ENCODE measurements at places on chromosomes 11 and 22.

- DNase-seq, result no peak
Measured at GRCh38 chr11:94043241-94043640, 22.1 kb downstream of the HEPHL1 start.

DNA sequence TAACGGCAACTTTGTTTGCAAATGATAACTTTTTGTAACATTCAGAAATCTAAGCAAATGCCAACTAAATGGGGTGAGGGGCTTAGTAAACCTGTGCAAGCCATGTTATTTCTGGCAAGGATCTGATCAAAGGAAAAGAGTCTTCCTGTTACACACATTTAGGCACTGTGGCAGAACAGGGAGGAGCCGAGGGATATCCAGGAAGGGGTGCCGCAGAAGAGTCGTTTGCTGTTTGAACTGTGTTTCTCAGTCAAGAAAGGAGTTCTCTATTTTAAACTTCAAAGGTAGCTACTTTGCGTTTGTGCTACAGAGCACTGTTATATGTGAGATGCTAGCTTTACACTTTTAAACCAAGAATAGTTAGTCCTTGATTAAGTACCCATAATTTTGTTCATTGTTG is 175.5 kb downstream of the ETS1 start:
- no peak for DNase-seq

DNA sequence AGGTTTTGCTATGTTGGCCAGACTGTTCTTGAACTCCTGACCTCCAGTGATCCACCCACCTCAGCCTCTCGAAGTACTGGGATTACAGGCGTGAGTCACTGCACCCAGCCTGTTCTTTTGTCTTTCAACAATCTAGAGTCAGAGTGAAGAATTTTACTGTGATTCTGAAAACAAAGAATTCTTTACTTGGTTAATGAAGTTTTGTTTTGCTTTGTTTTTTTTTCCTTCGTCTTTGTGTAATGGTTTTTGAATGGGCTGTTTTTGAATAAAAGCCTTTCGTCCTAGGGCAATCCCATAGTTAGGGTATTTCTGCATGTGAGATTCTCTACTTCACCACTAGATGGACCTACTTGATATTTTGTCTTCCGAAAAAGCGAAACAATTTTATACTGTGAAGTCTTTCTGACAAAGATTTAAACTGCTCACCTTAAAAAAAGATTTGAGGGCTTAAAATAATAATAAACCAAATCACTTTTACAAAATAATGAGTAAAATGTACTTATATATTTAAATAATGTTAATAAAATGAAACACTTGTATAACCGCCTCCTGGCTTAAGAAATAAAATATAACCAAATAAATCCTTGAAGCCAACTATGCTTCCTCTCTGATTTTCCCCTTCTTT is 43.4 kb upstream of the SC5D start:
- DNase-seq, result peak; percentile 45

DNA sequence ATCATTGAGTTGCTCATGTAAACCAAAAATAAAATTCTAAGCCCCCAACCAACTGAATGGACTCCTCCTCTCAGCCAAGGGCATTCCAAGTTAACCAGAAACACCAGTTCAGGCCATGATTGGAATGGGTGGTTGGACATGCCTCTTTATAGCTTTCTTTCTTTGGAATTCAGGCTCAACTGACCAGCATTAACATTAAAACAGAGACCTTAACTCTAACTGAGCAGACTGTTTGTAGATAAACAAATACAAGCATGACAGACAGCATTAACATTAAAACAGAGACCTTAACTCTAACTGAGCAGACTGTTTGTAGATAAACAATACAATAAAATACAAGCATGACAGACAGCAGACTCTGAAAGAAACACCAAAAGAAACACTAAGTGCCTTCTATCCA is 278.2 kb downstream of the DLG2 start:
- no peak for DNase-seq

DNA sequence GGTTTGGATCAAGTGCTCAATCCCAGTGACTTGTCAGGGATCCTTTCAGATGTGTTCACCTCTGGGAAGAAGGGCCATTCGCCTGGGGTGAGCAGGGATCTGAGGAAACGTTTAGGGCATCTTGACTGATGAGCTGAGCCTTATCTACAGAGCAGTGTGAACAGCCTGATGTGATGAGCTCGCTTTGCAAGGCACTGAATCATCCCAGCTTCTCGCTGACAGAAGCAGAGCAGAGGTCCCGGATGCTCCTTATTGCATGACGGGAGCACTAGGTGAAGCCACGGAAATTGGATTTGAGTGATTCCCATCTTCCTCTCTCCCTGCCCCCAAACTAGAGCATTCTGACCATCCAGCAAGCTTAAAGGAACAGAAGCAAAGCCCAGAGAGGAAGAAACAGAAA is 46.5 kb downstream of the SEZ6L start:
- no peak for DNase-seq

- no peak for DNase-seq
Measured at GRCh38 chr11:12361682-12362081, 15.7 kb upstream of the PARVA start.

DNA sequence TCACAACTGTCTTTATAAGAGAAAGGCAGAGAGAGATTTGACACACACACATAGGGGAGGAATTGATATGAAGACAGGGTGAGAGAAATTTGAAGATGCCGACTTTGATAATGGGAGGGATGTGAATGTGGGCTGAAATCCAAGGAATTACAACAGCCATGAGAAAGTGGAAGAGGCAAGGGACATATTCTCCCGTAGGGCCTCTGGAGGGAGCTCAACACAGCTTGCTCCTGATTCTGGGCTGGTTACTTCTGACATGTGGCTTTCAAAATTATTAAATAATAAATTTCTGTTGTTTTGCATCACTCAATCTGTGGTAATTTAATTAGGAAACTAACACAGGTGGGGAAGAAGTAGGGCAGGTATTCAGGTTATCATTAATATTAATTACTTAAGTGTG is 282.9 kb downstream of the LUZP2 start:
- no peak for DNase-seq

- no peak for DNase-seq
Measured at GRCh38 chr22:43436868-43437267, 25.1 kb downstream of the MPPED1 start.

GRCh38 chr22:36391638-36392037 is 3.9 kb upstream of the MYH9 start:
- no peak for DNase-seq

DNA sequence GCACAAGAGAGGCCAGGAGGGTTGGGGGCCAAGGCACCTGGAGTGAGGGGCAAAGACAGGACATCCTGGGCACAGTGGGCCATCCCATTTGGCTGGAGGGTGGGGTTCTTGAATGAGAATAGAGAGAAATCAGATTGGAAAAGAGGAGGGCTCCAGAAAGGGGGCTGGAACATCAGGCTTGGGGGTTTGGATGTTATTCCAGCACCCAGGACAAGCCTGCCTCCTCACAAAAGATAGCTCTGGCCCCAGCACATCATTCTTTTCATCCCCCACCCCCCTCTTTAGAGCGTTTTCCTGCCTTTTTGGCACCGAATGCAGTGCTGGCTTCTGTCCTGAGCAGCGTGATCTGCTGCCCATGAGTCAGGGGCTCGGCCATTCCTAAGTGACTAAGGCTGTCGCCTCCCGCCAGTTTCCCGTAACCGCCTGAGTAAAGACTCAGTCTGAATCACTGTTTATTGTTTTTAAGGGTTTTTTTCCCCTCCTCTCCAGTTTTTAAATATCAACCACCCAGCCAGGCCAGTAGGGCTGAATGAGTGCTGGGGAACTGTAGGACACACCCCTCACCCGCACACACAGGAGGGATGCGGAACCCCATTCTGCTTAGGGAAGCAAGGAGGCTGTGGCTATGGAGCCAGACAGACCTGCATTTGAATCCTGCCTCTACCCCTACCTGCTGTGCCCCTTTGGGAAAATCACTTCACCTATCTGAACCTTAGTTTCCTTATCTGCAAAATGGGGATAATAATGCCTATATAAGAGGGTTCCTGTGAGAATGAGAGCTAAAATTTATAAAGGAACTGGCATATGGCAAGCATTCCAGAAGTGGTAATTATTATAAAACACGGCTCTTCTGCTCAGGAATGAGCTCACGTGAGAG is 32.4 kb upstream of the NAV2 start:
- DNase-seq, result no peak

- DNase-seq, result no peak
Measured at GRCh38 chr11:75160220-75160757, 9.4 kb downstream of the SLCO2B1 start.

GRCh38 chr11:44110231-44110679 is 14.8 kb downstream of the EXT2 start:
- peak; percentile 54 for DNase-seq

DNA sequence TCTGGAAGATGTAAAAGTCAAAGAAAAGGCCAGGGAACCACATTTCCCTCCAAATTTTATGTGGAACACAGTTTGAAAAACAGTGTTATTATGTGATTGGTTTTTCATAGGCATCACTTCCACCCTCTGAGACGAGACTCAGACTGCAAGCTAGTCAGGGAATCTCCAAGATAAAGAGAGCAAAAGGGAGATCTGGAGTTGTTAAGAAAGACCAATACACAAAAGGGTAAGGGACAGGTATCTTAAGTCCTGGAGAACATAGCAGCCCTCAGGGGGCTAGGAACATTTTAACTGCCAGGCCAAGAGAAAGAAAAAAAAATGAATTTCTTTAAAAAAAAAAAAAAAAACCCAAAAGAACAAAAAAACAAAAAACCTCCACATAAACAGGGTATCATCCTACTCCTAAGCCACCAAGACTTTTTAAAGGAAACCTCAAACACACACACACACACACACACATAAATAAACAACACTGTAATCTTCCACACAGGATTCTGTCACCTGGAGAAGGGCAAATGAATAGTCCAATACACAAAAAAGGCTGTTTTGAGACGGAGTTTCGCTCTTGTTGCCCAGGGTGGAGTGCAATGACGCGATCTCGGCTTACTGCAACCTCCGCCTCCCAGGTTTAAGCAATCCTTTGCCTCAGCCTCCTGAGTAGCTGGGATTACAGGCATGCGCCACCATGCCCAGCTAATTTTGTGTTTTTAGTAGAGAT is 44.5 kb downstream of the CELF1 start:
- no peak for DNase-seq

DNA sequence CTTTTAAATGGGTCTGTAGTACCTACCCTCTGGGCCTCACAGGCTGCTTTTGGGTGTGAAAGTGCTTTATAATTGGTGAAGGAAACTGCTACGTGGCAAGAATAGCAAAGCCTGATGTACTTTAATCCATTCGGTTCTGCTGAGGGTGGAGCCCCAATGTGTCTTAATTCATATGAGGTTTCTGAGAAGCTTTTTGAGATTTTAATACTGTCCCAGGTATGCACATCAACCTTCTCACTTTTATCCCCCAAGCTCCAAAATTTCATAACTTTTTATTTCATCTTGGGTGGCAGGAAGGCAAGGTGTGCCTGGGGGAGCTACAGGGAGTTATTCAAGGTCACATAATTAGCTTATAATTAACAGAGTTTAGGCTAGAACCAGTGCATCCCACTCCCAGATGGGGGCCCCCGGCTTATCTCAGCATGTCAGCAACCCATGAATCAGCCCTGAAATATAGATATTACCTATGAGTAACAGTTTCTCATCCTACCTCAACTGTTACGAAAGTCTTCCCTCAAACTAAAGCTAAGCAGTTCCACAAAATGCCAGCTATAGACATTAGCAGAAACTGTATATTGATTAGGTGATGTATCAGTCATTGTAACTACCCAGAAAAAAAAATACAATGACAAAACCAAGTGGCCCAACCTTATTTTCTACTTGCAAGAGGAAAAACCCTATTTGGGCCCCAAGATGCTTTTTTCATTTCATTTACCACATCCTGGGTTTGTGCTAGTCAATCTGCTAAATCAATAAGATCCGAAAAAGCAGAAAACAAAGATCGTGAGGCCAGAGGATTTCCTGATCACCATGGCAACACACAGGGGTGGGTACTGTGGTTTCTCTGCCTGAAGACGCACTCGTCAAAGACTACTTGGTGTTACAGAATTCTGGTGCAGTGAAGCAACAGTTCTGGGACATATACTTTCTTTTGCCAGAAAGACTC is 26.7 kb downstream of the CD44 start:
- DNase-seq, result peak; percentile 96

DNA sequence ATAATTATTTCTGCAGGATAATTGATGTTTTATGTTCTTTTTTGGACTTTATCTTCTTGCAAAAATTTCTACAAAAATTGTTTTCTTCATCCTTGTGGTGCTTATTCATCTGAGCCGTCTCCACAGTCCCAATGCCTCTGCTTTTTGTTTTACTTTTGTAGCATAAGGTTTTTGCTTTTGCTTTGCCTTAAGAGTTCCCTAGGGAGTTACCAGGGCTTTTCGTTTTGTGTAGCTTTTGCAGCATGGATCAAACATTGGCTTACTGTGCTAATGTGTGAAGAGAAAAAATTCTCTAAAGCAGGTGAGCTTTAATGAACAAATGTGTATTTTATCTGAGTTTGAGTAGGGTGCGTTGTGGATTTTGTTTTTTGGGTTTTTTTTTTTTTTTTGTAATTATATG is 11.8 kb downstream of the XBP1 start:
- DNase-seq, result no peak

GRCh38 chr11:9888938-9889337 is 225.1 kb downstream of the SWAP70 start:
- no peak for DNase-seq

- DNase-seq, result peak; percentile 35
Measured at GRCh38 chr22:17774206-17774925, at the start of gene BID. BID (minus strand) TSS chr22:17774469; CDS start chr22:17750116, 24,353 bp downstream.

DNA sequence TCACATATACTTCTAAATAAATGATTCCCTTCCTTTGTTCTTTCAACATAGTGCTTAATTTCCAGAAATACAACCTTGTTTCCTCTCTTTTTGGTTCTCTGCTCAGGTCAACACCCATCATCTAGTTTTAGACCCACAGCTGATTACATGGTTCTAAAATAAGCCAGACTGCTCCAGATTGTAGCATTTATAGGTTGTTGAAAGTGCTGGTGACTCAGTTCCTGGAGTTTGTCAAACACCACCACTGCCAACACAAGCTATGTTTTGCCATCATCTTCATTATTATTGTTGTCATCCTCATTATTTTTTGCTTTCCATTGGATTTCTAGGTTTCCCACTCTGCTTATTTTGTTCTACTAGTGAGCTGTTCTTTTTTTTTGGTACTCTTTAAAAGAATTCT is 22.3 kb upstream of the MMP20 start:
- no peak for DNase-seq

GRCh38 chr11:1547467-1548098 is 24.5 kb downstream of the DUSP8 start:
- no peak for DNase-seq

GRCh38 chr11:106456647-106457046 is 379.2 kb downstream of the AASDHPPT start:
- DNase-seq, result no peak

DNA sequence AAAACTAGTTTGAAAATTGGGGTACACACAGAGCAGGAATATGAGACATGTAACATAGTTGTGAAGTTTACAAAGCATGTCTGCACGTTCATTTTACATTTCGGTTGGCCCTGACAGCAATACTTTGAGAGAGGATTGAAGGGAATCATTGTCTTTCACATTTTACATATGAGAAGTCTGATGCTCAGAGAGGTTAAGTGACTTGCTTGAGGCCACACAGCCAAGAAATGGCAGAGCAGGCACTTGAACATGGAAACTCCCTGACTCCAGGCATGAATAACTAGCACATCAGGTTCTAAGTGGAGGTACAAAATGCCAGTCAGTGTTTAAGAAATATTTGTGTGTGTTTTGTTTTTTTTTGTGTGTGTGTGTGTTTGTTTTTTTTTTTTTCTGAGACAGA is 53.6 kb downstream of the APOL3 start:
- DNase-seq, result no peak

- DNase-seq, result no peak
Measured at GRCh38 chr11:79383874-79384273, 57.0 kb downstream of the TENM4 start.

- DNase-seq, result no peak
Measured at GRCh38 chr11:115764176-115764575, 260.0 kb upstream of the CADM1 start.
